Motor neuron (in vitro differentiated cells): ENCODE measurements at places on chromosomes 6 and 20. TPM values are rescaled to one million over a fixed set of nuclear protein-coding genes. Genes with fewer than 3 reads are reported as not detected.

Gene ATP6V1G2
- 46.4 and 50.4 TPM in 2 replicates for total RNA-seq

Gene DDX43
- total RNA-seq: 0.33 TPM in 1 of 2 replicates, not detected in the other

Gene SLA2
- 0.21 and 0.46 TPM in 2 replicates for total RNA-seq

Gene DUSP22
- 18.4 and 20.3 TPM in 2 replicates for total RNA-seq

Gene GFOD1
- 12.7 and 13.9 TPM in 2 replicates for total RNA-seq

Gene CST4
- total RNA-seq: not detected in 2 replicates

Gene LGSN
- 0.19 and 0.24 TPM in 2 replicates for total RNA-seq

Gene DPPA5
- total RNA-seq: not detected in 2 replicates

Gene MUC22
- total RNA-seq: 0.08 and 0.14 TPM in 2 replicates

Gene ZC2HC1B
- not detected in 2 replicates for total RNA-seq

Gene FAM217A
- total RNA-seq: 0.13 and 0.16 TPM in 2 replicates

- ATAC-seq: no peak
Observed at GRCh38 chr20:13092111-13092510, 83.3 kb downstream of the SPTLC3 start.

DNA sequence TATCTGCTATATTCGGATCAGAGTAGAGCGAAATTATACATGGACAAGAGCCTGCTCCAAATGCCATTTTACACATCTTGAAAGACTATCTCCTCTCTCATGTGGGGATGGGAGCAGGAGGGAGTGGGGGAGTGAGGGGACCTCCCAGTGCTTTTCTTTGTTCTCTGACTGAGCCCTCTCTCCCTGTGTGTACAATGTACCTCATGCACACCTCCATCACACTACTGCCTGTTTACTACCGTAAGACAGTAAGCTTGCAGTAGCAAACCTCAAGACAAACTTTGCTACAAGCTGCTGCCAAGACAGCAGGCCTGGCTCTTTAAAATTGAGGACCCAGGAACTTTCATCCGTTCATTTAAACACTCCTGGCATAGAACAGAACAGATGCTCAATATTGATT, 7.2 kb downstream of the NHSL1 start:
- no peak for ATAC-seq

- no peak for ATAC-seq
Observed at GRCh38 chr6:29959467-29959866, 17.1 kb downstream of the HLA-A start.

GRCh38 chr6:39553029-39553428, 172.2 kb downstream of the KIF6 start:
- no peak for ATAC-seq

GRCh38 chr6:38676236-38676973, 26.5 kb downstream of the GLO1 start:
- no peak for ATAC-seq

GRCh38 chr20:51840865-51841264, 38.5 kb upstream of the SALL4 start:
- ATAC-seq: no peak

- no peak for ATAC-seq
Observed at GRCh38 chr6:84459401-84459800, 232.0 kb upstream of the CEP162 start.

- no peak for ATAC-seq
Observed at GRCh38 chr6:145380186-145380585, 355.1 kb downstream of the EPM2A start.

- ATAC-seq: no peak
Observed at GRCh38 chr20:38843346-38843745, 37.8 kb downstream of the PPP1R16B start.

GRCh38 chr6:69570106-69570505, 226.7 kb downstream of the LMBRD1 start:
- no peak for ATAC-seq

- no peak for ATAC-seq
Observed at GRCh38 chr20:53972179-53972578, 98.2 kb downstream of the BCAS1 start.

- no peak for ATAC-seq
Observed at GRCh38 chr20:19594896-19595295, 163.2 kb upstream of the RIN2 start.

DNA sequence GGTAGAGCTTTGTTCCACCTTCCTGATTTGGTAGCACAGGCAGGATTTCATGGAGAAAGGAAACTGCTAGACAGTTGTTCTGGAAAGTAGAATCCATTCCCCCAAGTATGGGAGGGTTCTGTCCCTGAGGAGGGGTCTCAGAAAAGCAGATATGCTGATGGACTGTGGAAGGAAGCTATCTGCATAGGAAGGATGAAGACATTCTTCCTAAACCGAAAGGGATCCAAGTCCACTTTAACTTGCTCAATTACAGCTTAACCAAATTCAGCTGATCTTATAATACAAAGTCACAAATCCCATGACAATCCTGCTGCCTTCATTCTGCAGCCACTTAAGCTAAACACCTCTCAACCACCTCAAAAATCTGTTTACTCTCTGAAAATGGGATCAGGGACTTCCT, 2.6 kb downstream of the MAN1A1 start:
- ATAC-seq: no peak

- no peak for ATAC-seq
Observed at GRCh38 chr20:40359131-40359912, 329.7 kb downstream of the MAFB start.

DNA sequence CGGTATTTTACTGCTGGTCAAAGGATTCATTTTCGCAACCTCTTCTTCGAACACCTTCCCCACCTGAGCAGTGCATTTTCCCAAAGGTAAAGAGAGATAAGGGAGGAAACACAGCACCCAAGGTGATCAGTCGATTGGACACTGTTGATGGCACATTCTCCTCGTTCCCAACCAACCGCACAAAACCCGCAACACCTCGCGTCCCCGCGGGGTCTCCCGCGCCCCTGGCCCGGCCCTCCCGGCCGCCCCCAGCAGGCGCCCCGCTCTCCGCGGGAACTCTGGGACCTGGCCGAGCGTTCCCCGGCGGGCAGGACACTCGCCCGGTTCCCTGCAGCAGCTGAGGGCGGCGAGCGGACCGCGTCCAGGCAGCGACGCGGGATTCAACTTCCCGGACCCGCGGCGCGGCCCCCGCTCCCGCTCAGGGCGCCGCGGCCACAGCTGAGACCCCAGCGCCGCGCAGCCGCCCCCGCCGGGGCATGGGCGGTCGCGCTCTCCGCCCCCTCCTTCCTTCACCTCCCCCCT, 506 bp downstream of the RGS17 start:
- ATAC-seq: peak; percentile 42

DNA sequence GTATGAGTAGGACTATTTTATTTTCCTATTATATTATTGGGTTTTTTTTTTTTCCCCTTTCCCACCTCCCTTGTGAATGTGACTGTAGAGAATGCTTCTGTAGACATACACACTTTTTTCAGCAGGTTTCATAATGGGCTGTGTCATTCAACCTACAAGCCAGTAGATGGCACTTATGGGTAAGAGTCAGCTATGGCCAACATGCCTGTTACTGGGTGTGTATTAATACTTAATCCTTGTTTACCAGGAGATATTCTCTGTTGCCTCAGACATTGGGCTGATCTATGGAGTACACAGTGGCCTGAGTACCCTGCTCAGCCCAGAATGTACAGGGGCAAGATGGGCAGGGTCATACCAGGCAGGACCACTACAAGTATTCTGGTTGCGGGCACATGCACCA, 382.5 kb downstream of the EPHA7 start:
- peak; percentile 29 for ATAC-seq

GRCh38 chr6:158078320-158078719, 89.7 kb downstream of the SERAC1 start:
- no peak for ATAC-seq

- ATAC-seq: no peak
Observed at GRCh38 chr6:73109659-73110058, 115.6 kb downstream of the KHDC1L start.

GRCh38 chr6:80789912-80790570, 683.6 kb downstream of the BCKDHB start:
- ATAC-seq: no peak

GRCh38 chr6:100112855-100113508, 119.0 kb upstream of the MCHR2 start:
- no peak for ATAC-seq

DNA sequence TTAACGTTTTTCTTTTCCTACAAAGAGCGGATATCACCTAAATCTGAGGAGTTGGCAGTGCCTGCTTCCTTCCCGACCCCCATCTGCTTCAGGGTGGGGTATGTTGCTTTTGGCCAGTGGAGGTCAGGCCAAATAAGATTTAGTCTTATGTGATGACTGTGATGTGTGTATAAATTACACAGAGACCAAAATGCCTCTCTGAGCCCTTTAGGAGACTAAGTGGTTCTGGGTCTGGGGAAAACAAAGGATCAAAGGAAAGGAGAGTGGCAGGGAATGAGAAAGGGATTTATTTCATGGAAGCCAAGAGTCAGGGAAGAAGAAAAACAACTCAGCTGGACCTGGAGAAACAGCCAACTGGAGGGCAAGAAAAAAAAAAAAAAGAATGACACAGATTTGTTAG, 39.1 kb upstream of the TBC1D7 start:
- ATAC-seq: no peak

- no peak for ATAC-seq
Observed at GRCh38 chr6:161686655-161687054, 412.8 kb upstream of the AGPAT4 start.

DNA sequence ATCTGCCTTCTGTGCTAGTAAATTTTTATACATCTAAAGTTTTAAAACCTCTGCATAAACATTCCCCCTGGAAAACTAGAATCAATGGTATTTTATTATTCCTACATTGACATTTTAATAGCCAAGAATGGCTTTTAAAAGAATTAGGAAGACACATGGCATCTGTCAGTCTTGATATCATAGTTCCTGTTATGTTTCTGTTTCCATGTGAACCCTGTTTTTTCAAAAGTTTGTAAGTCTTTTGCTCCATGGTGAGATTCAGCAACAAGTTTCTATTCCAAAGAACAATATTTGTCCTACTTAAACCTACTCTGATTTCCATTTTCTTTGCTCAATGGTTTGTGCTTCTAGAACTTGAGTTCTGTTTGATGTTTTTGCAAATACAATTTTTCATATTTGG, 95.2 kb downstream of the PLEKHG1 start:
- ATAC-seq: no peak

DNA sequence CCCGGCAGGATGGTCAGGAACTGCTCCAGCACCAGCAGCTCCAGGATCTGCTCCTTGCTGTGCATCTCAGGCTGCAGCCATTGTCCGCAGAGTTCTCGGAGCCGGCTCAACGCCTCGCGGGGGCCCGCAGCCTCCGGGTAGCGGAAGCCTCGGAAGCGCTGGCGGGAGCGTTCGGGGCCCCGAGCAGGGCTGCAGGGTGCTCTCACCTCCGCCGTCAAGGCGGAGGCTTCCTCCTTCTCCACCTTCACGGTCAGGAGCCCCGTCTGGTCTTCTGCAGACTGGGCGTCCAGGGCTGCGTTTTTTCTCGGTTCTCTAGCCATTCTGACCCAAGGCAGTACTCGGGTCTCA, 434 bp downstream of the ZKSCAN4 start:
- peak; percentile 48 for ATAC-seq

DNA sequence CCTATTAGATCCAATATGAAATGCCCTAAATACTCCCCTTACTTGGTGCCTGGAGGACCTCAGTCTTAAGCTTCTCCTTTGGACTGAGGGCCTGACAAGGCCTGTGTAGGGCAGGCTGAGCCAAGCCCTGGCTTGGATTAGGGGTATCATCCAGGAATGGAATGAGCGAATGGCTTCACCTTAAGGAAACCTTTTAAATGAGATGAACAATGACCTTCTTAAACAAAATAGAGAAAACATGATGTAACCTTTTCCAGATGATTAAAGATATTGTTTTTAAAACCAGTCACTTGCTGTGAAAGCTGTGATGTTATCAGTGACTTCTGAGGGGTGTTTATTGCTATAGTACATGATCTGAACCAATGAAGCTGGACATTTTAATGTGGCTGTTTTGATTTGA, 55.5 kb downstream of the TRAF3IP2 start:
- no peak for ATAC-seq

GRCh38 chr6:137875058-137875520, 8.0 kb downstream of the TNFAIP3 start:
- no peak for ATAC-seq
